ENCODE measurements at places on chromosomes 3 and 15. TPM values are rescaled to one million over a fixed set of nuclear protein-coding genes. Genes with fewer than 3 reads are reported as not detected.

Gene CCR8
- not detected for total RNA-seq

Gene NPTN
- total RNA-seq = 224 TPM

Gene LEKR1
- total RNA-seq = 1.6 TPM

Gene SYNPR
- total RNA-seq = not detected

DNA sequence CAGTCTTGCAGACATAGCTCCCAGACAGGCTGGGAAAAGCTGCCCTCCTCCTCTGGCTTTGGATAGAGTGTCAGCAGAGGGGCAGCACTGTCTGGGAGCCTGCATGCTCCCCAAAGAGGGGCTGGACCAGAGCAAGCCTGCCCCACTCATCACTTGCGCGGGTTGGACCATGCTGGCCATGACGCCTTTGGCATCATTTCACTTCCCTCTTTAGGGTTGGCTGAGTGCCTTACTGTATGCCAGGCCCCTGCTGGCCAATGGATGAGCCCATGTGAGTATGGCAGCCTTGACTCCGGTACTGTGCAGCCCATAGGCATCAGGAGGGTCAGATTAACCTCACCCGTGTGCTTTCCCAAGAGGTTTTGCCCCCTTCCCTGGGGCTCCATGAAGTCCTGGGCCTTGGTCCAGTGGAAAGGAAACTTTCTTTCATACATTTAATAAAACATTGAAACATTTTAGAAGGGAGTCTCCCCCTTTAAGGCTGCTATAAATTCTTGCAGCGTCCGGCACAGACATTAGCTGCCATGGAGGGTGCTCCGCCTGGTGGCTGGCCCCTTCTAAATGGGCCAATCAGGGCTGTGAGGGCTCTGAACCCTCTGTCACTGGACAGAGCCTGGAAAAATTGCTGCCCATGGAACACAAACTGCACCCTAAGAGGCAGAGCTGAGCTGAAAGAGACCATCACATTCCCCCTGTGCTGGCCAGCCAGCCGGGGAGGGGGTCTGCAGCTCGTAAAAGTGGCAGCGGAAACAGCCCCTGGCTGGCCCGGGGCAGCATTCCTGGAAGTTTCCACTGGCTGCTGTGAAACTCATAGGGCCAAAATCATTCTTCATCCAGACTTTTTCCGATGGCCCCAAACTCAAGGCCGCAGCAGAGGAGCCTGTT is 20.8 kb upstream of the DUSP7 start:
- DNase-seq = no peak

Gene GOLGA8K
- not detected for total RNA-seq

Gene RTP4
- total RNA-seq = 1.6 TPM

DNA sequence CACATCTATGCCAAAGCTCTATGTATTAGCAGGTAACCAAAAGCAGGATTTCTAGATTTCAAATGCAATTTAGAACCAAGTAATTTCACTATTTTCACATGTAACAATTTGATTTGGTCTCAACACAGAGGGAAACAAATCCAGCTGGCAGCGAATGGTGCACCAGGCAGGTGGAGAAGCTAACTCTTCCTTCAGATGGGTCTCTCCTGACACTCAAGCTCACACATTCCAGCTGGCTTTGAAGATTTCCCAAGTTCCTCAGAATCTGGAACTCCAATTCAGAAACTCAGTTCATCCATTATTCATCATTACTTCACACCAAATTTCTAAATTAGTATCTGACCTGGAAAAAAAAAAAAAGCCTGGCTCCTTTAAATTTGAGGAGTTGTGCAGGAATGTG is 318.1 kb upstream of the NECTIN3 start:
- DNase-seq = no peak

GRCh38 chr3:184682671-184683070 is 29.2 kb downstream of the MAGEF1 start:
- no peak for DNase-seq

- no peak for DNase-seq
These were observed 16.1 kb upstream of the TFG start for GRCh38 chr3:100693225-100693624.

Gene GP9
- total RNA-seq = not detected

GRCh38 chr15:39340903-39341645 is 239.8 kb upstream of the THBS1 start:
- DNase-seq = no peak

GRCh38 chr3:170012683-170013400 is 25.0 kb upstream of the GPR160 start:
- DNase-seq = no peak

Gene CPA3
- total RNA-seq = not detected

All from MG63 (cell line).